ENCODE measurements at places on chromosomes 11 and 22.

- no peak for DNase-seq
Measured at GRCh38 chr11:19552161-19552560, 160.5 kb upstream of the NAV2 start.

GRCh38 chr11:61417670-61418069 lies 12.1 kb downstream of the CPSF7 start:
- no peak for DNase-seq

GRCh38 chr11:47607380-47607779 lies 13.2 kb upstream of the C1QTNF4 start:
- no peak for DNase-seq

- no peak for DNase-seq
Measured at GRCh38 chr11:72309641-72310040, 65.7 kb upstream of the PHOX2A start.

- no peak for DNase-seq
Measured at GRCh38 chr11:45945397-45945999, 23.0 kb downstream of the LARGE2 start.

DNA sequence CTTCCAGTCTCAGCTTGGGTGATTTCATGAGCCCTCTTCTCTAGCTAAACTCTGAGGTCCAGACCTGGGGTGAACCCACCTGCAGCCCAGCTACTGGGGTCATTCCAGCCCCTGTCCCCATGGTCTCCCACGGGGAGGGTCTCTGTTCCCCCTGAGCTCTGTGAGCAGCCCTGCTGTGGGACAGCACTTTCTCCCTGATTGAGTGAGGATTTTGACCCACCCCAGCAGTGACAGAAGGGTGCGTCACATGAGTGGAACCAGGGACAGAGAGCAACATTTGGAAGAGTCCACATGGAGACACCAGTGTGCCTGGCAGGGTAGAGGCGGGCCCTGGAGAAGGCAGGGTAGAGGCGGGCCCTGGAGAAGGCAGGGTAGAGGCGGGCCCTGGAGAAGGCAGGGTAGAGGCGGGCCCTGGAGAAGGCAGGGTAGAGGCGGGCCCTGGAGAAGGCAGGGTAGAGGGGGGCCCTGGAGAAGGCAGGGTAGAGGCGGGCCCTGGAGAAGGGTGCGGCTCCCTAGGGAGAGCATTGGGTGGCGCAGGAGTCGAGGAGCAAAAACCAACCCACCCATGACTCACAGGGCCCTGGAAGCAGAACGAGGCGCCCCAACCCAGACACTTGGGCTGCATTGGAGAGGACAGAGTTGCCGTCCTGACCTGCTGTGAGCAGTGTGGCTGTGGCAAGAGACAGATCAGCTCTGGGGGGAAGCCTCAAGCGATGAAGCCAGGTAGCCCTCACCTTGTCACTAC lies 227.7 kb upstream of the B3GAT1 start:
- no peak for DNase-seq

Measured in activated CD8-positive, alpha-beta memory T cell treated with anti-CD3 and anti-CD28 coated beads for 4 hours (primary cell).